Hematopoietic multipotent progenitor cell treated with erythropoietin and hydrocortisone succinate and interleukin-3 and kit ligand, for 8 days (in vitro differentiated cells): ENCODE measurements at places on chromosomes 16 and 17.

- peak; percentile 73 for DNase-seq
Measured at GRCh38 chr16:3696425-3697218, 20.7 kb downstream of the TRAP1 start.

GRCh38 chr17:53949473-53950090, 126.9 kb downstream of the KIF2B start:
- DNase-seq, result no peak

- no peak for DNase-seq
Measured at GRCh38 chr16:50996166-50996829, 154.8 kb downstream of the SALL1 start.

DNA sequence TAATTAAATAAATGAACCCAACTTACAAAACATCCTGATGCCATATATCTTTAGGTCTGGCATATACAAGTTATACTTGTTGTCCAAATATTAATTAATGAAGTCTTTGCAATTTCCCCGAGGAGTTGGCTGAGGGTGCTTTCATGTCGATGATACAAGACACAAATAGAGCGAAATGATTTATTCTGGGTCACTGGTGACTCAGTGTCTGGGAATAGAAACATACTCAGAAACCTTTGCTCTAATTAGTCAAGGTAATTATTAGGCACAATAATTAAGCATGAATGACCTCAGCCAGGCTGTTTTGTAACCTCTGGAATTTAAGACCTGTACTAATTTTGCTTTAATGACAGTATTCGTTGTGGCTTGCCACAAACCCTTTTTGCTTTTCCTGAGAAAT, 37.0 kb upstream of the HAPSTR1 start:
- DNase-seq, result no peak

DNA sequence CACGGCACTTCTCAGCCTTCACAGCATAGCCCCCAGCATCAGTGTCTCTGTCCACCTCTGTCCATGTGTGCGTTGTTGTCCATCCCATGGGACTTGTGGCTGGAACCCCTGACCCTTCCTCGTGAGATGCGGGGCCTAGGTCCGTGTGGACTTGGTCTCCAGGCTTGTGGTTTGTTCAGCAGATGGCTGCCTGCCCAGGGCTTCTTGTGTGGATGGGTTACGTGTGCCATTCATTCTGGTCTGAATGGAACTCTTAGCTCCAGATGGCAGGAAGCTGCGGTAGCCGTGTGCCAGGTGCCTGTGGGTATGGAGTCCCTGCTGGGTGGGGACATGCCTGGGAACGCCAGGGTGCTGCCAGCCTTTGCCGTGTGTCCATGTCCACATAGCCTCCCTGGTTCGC, 31.7 kb upstream of the NUDT16L1 start:
- no peak for DNase-seq

GRCh38 chr16:72317446-72317845, 145.5 kb upstream of the PMFBP1 start:
- DNase-seq, result no peak

DNA sequence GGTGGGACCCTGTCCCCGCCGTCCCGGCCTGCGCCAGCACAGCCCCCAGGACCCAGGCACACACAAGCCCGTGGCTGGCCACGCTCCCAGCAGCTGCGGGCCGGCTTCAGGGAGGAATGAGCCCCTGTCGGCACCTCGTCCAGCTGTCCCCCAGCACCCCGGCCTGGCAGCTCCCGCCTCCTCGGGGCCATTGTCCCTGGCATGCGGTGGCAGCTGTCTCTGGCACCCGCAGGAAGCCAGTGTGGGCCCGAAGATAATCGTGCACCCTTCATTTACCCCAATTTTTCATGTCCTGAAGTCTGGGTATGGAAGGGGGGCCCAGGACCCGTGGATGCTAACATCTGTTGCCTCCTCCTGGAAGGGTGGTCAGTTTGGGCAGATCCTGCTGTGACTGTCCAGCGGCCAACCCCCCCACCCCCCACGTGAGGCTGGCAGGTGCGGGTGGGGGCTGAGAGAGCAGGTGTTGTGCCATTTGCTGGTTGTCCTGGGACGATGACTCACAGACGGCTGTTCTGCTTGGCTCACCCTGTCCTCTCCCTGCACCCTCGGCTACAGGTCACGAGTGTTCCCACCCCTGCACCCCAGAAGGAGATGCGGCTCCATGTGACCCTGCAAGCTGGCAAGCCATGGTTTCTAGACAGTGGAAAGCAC, 4.0 kb upstream of the LMF1 start:
- DNase-seq, result no peak

DNA sequence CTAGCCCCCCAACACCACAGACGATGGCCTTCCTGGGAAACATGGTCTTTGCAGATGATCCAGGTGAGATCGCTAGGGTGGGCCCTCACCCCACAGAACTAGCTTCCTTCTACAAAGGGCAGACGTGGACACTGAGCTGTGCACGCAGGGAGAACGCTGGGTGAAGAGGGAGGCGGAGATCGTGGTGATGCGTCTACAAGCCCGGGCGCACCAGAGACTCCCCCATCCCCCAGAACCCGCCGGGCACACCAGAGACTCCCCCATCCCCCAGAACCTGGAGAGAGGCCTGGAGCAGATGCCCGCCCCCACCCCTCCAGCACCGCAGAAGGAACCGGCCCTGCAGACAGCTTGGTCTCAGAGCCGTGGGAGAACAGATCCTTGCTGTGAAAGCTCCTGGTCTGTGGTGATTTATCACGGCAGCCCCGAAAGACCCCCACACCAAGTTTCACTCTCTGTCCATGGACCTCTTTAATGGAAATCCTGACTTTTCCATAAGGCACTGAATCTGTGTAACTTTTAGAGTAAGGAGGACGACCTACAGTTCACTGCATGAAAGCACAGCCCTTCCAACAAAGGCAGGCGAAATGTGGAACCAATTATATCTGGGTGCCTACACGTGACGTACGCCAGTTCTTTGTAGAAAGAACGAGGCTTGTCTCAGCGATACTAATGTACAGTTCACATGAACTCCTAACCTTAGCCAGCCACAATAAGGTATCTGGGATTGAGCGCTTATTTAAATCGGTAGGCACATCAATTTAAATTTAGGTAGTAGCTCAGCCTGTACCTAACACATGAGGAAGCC, 88.5 kb downstream of the ANKRD11 start:
- no peak for DNase-seq

DNA sequence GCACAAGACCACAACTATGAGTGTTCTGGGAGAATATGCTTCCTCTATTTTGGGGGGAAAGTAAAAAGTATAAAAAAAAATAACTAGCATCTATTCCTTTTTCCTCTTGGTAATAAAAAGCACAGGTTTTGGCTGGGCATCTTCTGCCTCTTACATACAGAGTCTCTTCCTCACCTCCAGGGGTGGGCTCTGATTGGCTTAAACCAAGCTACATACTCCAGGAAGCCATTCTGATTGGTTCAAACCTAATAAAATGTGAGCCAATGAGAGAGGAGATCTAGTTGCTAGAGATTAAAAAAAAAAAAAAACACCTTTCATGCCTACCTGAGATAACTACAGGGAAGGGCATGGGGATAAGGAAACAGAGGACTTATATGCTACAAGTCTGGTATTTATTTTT, 365.9 kb upstream of the ERCC4 start:
- no peak for DNase-seq
